ENCODE measurements at places on chromosomes 11 and 22. TPM values are rescaled to one million over a fixed set of nuclear protein-coding genes. Genes with fewer than 3 reads are reported as not detected.

DNA sequence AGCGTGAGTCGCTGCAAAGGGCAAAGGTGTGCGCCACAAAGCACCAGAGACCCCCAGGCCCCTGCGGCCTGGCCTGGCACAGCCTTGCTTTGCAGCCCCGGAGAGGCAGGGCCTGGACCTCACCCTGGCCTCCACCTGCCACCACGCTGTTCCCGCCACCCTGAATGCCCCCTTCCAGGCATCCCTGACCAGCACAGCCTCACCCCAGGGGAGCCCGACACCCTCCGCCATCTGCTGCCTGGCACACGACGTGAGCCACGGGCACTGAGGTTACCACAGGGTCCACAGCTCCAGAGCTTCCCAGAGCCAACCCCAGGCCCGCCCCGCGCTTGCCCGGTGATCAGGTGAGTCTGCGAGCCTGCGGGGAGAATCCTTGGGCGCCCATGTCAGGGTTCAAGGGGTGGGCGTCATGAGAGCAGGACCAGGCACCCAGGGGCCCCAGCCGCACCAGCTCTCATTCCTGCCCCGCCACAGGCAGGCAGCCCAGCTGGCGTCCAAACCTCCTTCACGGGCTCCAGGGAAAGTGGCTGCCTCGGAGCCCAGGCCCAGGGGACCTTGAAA is 171.3 kb downstream of the BRD1 start:
- DNase-seq, result no peak

- no peak for DNase-seq
These were observed 25.6 kb downstream of the TXN2 start for GRCh38 chr22:36455571-36456463.

DNA sequence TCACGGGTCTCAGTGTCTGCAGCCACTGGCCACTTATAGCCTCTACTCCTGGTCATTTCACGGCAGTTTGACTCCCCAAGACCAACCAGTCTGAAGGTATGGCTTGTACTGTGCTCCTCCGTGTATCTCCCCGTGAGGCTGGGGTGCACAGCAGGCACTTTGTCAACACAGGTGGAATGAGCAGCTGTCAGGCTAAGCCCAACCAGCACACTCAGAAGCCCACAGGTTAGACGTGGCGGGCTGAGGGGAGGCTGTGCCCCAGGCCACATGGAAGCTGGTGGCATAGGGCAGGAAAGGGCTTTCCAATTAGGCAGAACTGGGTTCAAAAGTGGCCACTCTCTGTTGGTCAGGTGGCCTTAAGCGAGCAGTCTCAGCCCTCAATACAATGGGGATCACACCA is 7.0 kb downstream of the TP53I11 start:
- DNase-seq, result no peak

DNA sequence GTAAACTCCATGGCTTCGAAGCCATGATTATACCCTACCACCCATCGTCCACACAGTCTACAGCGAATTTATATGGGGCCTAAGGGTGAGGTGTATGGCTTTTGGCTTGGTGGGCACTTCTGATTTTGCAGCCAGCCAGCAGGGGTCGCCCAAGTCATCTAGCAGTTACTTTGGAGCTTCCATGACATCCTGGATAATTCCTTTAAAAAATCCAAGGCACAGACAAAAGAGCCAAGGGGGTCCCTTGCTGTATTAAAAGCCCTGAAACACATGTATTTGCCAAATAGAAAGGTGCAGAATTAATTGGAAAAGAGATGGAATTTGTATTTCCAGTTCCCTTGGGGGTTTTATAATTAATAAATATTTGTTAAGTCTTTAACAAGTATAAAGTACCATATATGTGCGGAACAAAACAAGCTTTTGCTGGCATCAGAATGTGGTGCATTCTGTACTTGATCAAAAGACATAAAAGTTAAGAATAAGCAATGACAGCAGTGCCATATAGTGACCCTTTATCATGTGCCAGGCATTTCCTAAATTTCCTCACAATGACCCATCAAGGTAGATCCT is 132.8 kb upstream of the PITPNB start:
- DNase-seq, result no peak

DNA sequence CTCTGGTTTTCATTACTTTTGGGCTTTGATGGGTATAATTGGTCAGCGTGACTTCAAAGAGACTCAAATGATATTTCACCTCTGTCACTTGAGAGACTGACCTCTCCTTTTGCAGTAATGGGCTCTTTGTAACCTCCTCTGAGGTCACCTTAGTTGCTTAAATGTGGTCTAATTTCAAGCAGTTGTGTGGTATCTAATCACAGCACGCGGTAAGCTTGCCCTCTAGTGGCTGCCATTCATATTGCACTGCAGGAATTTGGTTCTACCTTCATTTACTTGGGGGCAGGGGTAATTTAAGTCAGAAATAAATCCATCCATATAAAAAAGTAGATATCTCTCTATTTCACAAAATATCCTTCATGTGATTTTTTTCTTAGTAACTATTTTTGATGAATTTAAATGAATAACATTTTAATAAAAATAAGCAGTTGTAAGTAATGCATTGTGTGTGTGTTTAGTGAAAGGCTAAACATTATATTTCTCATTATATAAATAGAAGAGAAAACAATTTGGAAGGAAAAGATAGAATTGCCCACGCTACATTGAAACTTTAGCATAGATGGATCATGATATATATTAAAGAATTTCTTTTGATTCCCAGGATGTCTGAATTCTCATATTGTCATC is 55.0 kb upstream of the ANO3 start:
- no peak for DNase-seq

GRCh38 chr11:57434640-57435546 is 8.0 kb upstream of the SLC43A3 start:
- no peak for DNase-seq

- no peak for DNase-seq
These were observed 871 bp downstream of the SLC35E4 start for GRCh38 chr22:30636226-30637077.

DNA sequence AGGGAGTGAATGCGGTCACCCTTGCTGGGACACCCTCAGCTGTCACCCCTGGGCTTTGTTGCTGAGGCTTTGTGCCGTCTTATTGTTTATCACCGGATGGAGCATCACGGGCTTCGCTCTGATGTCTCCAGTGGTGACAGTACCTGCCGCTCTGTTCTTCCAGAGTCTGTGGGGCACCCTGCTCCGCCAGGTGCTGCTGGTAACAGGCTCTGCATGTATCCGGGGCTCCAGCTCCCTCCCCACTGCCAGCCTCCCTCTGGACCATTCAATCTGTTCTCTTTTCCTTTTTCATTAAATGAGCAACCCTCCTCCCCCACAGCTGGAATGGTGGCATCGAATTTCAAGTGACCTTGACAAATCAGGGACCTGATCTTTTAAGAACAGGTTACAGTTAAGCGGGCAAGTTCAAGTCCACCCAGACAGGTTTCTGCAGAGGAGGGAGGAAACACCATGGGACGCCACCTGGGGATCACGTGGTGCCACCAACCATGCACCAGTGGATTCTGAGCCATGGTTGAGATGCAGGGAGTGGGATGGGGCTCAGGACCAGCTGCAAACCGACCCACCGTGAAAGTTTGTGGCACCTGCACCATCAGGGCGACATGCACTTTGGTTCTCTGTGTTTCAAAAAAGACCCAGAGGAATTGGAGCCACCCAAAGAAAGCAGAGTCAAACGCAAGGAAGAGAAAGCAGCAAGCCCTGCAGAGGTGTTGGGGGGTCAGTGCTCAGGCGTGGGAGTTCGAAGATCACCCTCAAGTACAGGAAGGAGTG is 89.3 kb downstream of the BCR start:
- DNase-seq, result no peak

GRCh38 chr11:11569936-11570491 is 51.8 kb downstream of the GALNT18 start:
- no peak for DNase-seq

GRCh38 chr11:3149852-3150188 is 15.3 kb downstream of the OSBPL5 start:
- no peak for DNase-seq

GRCh38 chr11:44632466-44633123 is 67.1 kb downstream of the CD82 start:
- peak; percentile 58 for DNase-seq

DNA sequence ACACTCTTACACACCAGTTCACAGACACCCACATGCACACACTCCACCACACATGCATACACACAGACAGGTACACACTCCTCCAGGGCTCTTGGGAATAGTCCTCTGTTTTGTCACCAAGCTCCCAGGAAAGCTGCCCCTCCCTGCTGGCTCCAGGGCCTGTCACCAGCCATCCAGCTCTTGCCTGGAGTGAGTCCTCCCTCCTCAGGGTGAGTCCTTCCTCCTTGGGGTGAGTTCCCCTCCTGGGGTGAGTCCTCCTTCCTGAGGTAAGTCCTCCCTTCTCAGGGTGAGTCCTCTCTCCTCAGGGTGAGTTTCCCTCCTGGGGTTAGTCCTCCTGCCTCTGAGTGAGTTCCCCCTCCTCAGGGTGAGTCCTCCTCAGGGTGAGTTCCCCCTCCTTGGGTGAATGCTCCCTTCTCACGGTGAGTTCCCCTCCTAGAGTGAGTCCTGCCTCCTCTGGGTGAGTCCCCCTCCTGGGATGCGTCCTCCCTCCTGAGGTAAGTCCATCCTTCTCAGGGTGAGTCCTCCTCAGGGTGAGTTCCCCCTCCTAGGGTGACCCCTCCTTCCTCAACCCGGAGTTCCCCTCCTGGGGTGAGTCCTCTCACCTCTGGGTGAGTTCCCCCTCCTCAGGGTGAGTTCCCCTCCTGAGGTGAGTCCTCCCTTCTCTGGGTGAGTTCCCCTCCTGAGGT is 100.6 kb upstream of the FGF3 start:
- DNase-seq, result peak; percentile 74

DNA sequence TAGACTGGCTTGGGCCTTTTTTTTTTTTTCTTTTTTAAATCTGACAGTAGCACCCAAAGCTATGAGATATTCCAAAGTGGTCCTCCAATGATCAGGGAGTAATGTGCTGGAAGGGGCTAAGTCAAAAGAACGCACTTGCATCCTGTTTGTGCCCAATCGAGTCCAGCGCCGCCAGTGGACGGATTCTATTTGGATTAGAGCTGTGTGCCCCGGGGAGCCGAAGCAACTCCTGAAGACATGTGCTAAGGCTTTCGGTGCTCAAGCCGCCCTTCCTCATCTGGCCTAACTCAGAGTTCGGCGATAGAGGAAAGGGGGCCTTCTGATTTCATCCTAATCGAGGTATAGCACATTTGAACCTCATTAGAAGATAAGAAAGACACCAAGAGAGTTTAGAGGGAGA is 147.8 kb upstream of the NECTIN1 start:
- no peak for DNase-seq

The SERHL2 gene
- total RNA-seq, result 4.4 TPM

The IFITM10 gene
- 4.9 TPM for total RNA-seq

The CASP12 gene
- total RNA-seq, result 7.4 TPM

The OR52E8 gene
- not detected for total RNA-seq

The TENM4 gene
- 12.5 TPM for total RNA-seq

The ZC3H12C gene
- total RNA-seq, result 16.7 TPM

The TTC28 gene
- total RNA-seq, result 41.7 TPM

The CD248 gene
- total RNA-seq, result 45.2 TPM
